ENCODE measurements at places on chromosomes 11 and 22.
A peak's percentile ranks its signal among the peaks of the same experiment; 100 is the strongest.

GRCh38 chr11:68743539-68743938 is 7.8 kb downstream of the TESMIN start:
- no peak for DNase-seq

DNA sequence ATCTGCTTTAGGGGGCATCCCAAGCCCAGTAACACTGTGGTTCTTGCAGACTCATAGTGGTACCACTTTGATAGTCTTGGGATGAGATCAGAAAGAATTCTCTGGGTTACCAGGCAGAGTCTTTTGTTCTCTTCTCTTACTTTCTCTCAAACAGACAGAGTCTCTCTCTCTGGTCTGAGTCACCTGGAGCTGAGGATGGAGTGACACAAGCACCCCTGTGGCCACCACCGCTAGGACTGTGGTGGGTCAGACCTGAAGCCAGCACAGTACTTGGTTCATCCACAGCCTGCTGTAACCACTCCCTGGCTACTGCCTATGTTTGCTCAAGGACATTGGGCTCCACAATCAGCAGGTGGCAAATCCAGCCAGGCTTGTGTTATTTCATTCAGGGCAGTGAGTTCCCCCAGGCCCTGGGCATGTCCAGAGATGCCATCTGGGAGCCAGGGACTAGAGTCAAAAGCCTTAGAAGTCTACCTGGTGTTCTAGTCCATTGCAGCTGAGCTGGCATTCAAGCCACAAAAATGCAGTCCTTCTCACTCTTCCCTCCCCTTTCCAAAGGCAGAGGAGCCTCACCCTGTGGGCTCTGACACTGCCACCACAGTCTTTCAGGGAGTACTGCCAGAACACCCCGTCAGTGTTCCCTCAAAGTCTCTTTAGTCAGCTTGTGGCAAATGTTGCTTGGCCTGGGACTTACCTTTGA is 29.9 kb downstream of the ENDOD1 start:
- DNase-seq, result no peak

- no peak for DNase-seq
These were observed 7.1 kb downstream of the TMA7B start for GRCh38 chr22:39967103-39967829.

GRCh38 chr11:92801685-92802084 is 167.8 kb upstream of the MTNR1B start:
- DNase-seq, result no peak

GRCh38 chr11:77361184-77361583 is 59.7 kb upstream of the GDPD4 start:
- DNase-seq, result no peak

DNA sequence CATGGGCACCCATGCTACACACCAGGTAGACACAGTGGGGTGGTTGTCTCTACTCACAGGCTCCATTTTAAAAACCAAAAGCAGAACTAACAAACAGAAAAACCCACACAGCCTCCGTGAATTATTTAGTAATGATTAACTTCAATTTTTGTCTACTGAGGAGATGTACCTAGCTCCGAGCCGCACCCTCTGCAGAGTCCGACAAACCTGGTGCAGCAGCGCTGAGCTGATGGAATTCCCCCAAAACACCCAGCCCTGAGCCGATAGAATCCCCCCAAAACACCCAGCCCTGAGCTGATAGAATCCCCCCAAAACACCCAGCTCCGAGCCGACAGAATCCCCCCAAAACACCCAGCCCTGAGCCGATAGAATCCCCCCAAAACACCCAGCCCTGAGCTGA is 927.0 kb downstream of the BRD1 start:
- no peak for DNase-seq

- DNase-seq, result no peak
These were observed 25.2 kb upstream of the GCAT start for GRCh38 chr22:37782340-37783168.

DNA sequence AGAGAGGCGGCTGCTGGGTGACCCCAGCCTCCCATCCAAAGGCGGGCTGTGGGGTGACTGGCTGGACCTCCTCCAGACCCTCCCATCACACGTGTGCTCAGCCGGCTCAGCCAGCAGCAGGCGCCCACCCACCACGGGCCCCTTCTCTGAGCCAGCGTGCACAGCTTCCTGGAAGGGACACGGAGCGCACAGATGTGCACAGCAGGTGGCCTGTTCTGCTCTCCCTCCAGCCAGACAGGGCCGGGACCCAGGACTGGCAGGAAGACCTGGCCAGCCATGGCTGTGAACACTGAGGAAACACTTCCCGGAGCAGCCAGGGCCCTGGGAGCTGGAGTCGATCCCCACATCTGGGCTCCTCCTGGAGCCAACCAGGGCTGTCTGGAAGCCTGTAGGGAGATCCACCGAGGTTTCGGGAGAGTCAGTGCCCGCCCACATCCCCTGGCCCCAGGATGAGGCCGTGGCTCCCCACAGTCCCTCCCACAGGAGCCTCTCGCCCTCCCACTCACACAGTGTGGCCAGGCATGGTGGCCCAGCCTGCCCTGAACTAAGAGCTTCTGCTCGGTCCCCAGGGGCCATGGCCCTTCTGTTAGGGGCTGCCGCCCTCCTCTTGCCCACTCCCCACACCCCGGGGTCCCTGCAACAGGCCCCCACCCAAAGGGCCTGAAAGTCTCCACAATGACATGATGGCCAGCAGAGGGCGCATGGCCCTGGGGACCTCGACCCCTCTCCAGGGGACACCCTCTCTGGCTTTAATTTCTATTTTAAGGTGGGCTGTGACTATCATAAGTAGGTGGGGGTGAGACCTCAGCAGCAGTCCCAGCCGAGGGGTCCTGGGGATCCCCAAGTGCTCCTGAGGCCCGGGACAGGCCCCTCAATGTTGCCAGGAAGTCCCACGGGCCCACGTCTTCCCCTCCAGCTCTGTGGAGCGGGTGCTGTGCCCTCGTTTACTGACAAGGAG is 90.6 kb upstream of the FGF3 start:
- DNase-seq, result no peak

DNA sequence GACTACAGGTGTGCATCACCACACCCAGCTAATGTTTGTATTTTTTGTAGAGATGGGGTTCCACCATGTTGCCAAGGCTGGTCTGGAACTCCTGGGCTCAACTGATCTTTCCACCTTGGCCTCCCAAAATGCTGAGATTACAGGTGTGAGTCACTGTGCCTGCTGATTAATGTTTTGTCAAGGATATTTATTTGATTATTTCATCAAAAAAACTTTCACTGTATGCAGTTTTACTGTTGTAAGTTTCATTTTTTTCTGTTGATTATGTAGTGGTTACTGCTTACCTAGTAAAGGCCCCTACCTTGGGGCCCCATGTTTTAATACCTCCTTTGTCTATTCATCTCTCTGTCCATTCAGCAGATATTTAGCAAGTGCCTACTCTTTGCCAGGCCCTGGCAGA is 16.7 kb upstream of the FAM168A start:
- DNase-seq, result no peak

GRCh38 chr22:42691440-42691839 is 29.2 kb downstream of the A4GALT start:
- DNase-seq, result no peak

DNA sequence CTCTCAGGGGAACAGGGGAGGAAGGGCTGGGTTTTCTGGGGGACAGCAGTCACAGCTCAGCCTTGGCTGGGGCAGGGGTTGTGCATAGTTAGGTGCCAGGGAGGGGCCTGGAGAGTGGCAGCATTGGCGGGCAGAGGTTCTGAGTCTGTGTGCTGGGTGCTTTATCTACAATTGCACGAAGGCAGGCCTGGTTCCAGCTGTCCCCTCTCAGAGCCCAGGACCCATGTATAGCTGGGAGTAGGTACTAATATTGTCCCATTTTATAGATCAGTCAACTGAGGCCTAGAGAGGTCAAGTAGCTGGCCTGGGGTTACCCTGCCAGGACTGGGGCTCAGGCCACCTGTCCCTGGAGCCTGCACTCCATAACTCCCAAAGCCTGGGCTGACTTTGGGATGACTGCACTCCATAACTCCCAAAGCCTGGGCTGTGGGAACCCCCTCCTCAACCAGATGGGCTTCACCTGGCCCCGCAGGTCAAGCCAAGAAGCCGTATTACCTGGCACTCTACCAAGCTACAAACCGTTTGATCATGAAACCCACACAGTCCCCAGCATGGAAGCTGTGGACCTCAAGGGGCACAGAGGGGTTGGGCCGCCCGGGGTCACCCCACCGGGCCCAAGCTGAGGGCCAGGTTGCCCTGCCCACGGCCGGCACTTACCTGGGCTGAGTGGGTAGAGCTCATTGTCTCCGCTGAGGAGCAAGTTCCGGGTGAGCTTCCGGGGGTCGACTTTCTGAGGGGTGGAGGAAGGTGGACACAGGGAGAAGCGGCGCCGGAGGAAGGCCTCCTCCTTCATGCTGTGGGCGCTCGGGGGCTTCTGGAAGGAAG is 36.5 kb downstream of the OSBPL5 start:
- no peak for DNase-seq

GRCh38 chr11:77959434-77959833 is 35.0 kb downstream of the INTS4 start:
- no peak for DNase-seq

DNA sequence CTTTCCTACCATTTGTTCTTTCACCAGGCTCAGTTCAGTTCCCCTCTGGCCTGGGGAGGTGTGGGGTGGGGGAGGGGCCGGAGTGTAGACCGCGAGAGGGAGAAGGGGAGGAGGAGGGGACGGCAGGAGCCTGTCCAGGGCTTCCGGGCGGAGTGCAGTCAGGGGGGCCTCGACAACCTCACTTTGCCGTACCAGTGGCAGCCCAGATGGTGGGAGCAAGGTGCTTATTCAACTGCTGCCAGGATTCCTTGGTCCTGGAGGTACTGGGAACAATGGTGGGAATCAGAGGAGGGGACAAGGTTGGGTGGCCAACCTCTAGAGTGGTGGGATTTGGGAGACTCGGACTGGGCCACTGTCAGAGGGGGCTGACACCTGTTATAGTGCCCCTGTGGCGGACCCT is 1.2 kb downstream of the BACE1 start:
- no peak for DNase-seq

- DNase-seq, result no peak
These were observed 70.7 kb upstream of the TTC12 start for GRCh38 chr11:113243696-113244095.

DNA sequence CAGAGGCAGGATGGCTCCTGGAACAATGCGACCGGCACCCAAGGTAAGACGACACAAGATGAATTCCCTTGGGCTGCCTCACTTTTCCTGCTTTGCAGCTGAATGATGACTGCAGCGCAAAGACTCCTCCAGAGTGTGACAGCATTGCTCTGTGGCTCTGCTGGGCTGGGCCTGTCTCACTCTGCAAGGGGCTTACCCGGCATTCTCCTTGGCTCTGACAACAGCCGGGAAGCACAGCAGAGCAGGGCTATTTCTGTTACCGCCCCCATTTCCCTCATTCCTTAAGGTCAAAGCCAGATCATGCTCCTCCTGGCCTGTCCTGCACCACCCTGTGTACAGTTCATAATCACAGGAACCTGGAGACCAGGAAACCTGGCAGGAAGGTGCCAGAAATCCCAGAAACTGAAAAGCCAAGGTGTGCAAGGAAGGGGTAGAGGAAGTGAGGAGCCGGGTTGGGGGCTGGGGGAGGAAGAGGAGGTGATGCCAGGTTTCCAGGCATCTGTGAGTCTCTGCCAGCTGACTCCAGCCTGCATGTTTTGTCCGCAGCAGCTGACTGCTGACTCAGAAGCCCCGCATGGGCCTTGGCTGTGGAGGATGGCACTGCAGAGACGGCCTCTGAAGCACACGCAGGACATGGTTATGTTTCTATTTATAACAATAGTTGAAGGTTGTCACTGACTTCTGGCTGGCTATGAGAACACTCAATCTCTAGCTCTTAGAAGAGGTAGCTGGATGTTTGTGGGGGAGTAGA is 113.6 kb downstream of the MICAL3 start:
- peak; percentile 68 for DNase-seq

GRCh38 chr11:67027483-67027930 is 4.6 kb downstream of the SYT12 start:
- DNase-seq, result no peak

- DNase-seq, result no peak
These were observed 163.8 kb downstream of the FAT3 start for GRCh38 chr11:92388380-92388779.

DNA sequence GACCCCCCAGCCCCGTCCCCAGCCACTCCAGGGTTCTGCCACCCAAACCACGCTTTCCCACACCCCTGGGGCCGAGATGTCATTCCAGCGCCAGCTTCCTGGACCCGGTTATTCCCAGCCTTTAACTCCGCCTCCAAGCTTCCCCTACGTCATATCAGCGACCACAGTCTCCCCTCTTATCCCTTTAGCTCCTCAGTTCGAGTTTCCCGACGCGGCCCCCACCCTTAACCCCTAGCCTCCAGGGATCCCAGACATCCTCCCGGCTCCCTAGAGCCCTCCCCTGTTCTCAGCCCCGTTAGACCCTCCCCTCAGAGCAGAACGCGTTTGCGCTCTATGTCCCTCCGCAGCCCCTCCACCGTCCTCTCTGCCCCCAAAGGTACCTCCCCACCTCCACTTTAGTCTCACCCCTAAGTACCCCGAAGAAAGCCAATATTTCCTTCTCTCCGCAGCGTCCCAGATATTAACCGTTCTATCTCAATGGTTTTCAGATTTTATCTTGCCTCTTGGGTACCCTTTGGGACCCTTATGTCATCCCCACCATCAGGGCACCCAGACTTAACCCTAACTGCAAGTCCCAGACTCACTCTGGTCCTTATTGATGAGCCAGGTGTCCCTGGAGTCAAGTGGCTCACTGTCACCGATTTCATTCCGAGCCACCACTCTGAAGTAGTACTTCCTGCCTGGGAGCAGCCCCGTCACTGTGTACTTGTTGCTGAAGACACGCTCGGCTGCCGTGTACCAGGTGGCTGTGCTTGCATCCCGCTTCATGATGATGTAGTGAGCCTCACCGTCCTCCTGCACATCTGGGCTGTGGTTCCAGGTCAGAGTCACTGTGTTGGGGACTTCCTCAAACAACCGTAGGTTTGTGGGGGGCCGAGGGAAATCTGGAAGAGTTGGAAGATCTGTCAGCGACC is 8.0 kb downstream of the TMEM86A start:
- DNase-seq, result peak; percentile 28

DNA sequence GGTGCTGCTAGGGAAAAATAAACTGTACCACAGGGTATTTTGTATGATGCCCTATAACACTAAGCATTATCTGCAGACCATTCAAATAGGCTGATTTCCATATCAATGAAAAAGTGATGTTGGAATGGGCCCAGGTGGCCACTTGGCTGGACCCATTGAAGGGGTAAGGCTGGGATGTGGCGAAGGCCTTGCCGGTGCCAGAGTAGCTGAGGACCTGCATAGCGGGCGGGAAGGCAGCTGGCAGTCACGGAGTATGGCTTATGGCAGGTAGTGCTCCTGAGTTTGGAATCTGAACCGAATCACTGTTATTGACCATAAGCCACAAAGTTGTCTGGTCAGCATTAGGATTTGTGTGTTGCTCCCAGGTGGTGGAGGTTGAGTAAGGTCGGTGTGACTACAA is 131.0 kb downstream of the MICAL2 start:
- DNase-seq, result no peak

GRCh38 chr22:49954991-49955580 is 5.5 kb upstream of the PIM3 start:
- DNase-seq, result no peak

GRCh38 chr11:21343204-21343603 is 673.8 kb downstream of the NELL1 start:
- DNase-seq, result no peak

- DNase-seq, result no peak
These were observed 34.1 kb upstream of the IL18BP start for GRCh38 chr11:71964641-71965040.
